ENCODE measurements at places on chromosomes 12 and 14.

DNA sequence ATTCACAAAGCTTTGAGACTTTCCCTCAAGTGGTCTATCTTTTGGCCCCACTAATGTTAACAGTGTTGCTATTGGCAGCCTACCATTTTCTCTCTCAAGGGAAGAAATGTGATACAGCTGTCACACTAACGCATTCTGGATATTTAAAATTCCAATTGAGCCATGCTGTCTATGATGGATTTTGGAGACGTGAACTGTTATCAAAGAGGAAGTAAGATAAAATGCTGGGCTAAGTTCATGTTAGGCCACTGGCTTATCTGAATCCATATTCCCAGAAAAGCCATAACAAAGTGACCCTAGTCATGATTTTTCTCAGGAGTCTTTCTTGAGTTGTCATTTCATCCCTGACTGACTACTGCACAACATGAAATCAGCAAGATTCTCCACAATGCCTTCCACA lies 200.2 kb downstream of the PHLDA1 start:
- no peak for DNase-seq

DNA sequence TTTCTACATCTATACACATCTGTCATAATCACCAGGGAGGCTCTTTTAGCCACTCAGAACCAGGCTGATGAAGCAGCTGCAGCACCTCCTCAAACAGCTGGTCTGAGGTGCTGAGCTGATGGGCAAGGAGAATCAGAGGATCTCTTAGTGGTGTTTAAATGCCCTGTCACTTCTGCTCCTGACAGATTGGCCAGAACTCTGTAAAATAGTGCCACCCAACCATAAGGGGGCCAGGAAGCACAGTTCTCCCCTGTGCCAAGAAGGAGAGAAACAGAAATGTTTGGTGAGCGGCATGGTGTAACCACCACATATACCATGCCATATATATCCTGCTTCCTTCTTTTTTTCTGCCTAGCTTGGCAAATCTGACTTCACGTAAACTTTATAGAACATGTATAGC lies 12.8 kb downstream of the SOCS2 start:
- DNase-seq: no peak

DNA sequence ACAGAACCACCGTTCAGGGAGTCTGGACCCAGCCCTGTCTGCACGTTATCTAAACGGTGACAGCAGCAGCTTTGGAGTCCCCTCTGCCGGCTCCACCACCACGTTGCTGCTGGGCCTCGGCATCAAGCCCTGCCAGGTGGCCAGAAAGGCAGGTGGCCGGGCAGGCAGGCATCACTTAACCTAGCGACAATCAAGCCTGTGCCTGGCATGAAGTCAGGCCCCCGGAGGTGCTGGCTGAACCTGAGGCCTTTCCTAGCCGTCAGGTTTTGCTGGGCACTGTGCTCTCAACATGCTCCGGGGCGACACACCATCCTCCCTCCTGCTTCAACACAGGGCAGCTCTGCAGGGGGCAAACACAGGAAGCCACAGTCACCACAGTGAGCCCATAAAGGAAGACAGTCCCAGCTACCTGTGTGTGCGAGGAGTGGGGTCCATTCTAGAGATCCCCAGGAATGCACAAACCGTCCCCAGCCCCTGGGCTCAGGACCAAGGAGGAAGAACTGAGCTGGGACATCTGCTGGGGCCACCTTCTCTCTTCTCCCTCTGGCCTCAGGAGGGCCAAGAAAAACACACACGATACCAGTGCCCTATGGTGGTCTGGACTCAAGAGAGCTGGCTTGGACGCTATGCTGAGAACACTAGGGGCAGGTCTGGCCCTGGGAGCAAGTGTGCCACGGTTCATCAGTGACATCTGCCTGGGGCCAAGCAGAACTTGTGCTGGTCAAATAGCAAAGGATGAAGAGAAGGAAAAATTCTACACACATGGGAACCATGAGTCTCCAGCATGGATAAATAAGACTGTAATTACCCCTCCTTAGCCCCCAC lies 44.7 kb downstream of the CCDC88C start:
- DNase-seq: no peak

GRCh38 chr12:3753544-3754284 lies 805 bp upstream of the CRACR2A start:
- DNase-seq: no peak

DNA sequence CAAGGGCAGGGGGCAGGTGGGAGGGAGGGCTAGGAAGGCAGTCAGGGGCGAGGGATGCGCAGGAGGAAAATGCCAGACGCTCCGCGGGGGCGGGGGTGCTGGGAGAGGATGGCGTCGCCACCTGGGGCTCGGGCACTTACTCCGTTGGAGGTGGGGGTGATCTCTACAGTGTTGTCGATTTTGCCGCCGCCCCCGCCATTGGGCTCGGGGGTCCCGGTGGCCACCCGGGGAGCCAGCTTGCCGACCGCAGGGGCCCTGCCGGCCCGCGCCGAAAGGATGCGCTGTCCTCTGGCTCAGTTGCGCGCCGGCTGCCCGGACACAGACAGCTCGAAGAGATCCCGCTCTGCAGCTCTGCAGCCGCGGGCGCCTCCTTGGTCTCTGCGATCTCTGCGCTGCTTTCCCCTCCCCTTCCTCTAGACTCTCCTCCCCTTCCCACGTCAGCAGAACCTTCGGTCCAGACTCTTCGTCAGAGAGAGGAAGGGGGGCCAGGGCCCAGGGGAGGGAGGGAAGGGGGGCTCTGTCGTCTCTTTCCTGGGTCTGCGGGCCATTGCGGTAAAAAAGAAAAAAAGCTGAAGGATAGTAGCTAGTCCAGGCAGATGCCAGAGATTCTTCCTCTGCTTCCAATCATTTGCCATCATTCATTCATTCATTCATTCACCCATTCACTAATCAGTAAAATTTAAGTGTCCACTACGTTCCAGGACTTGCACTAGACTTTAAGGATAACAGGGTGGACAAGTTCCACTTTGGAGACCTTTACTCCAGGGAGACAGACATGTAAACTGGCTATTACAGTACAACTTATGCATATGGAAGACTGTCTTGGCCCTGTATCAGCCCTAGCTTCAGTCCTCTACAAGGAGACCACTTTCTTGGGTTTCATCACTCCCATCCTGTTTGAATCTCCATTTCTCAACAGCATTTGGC lies at the start of gene SLC22A17:
TSS of gene SLC22A17 (minus strand) at position 382 of the 927 bp plus-strand sequence.
- peak; percentile 4 for DNase-seq

DNA sequence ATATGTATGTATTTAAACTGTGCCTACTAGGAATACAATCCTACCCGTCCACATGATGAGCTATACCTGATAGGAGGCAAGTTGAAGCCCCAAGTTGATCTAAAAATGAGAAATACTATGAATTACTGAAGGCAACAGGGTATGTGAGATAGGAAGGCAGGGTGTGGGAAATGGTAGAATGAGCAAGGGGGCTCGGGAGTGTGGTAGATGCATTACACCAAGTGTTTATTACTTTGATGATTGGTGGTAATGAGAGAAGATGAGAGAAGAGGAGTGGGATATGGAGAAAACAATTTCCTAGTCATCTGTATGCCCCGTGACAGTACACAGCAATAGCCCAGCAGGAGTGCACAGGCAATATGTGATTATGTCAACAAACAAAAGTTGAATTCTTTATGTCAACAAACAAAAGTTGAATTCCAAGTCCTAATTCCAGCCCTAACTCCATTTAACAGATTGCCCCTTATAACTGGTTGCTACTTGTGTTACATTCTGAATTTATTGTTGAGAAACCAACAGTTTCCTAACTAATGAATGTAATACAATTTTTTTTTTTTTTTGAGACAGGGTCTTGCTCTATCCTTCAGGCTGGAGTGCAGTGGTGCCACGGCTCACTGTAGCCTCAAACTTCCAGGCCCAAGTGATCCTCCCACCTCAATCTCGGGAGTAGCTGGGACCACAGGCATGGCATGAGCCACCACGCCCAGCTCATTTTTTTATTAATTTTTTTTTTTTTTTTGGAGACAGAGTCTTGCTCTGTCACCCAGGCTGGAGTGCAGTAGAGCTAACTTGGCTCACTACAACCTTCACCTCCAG lies 2.5 kb downstream of the LPCAT3 start:
- no peak for DNase-seq

DNA sequence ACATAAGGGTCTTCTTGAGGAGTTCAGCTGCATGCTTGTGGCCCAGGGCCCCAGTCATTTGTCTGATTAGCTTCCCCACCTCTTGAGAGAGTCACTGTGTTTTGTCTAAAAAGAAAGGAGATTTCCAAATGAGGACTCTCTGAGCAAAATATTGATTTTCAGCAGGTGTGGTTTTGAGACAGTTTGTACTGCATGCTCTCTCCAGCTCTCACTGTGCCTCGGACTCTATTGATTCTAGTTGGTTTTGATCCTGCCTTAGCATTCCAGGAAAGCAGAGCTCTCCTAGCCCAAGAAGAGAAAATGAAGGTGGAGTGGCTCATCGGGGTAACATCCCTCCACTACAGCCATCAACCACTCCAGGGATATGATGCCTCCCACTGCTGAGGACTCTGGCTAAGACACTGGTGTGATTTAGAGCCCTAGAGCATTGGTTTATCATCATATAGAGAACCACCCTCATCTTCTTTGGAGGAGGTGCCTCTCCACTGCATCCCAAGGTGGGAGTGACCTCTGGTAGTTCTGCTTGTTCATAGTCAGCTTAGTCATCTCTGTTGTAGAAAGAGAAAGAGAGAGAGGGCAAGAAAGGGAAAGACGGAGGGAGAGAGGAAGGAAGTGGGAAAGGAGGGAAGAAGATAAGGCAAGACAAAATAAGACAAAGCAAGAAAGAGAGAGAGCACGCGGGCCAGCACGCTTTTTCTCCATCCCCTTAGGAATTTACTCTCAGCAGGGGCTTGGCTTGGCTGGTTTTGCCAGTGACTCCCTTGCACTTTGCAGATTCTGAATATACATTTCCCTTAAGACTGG lies 365.6 kb downstream of the DPF3 start:
- DNase-seq: no peak

- no peak for DNase-seq
Observed at GRCh38 chr12:26846416-26846815, 13.4 kb upstream of the ITPR2 start.

Measured in glomerular endothelial cell (primary cell).